ENCODE measurements at places on chromosomes 13 and 19.

GRCh38 chr13:40762849-40763248 is 8.1 kb downstream of the MRPS31 start:
- DNase-seq: no peak

DNA sequence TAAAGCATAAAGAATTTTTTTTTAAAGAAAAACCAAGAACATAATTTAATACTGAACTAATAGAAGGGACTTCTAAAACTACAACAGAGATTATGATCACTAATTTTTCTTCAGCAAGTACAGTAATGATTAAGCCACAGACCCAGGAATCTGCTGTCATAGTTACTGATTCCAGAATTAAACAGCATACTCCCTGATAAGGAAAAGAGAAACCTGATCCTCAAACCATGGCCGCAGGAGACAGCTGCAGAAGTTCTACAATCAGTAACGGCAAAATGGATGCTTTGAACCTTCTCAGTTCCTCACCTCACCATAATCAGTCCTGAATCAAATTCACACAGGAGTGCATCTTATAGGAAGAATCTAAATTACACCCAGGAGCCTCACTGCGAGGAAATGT is 939.0 kb upstream of the SLITRK1 start:
- DNase-seq: no peak

GRCh38 chr13:112894673-112895481 is 74.1 kb upstream of the MCF2L start:
- DNase-seq: no peak

- DNase-seq: no peak
Measured at GRCh38 chr19:6095760-6096159, 14.5 kb downstream of the RFX2 start.

DNA sequence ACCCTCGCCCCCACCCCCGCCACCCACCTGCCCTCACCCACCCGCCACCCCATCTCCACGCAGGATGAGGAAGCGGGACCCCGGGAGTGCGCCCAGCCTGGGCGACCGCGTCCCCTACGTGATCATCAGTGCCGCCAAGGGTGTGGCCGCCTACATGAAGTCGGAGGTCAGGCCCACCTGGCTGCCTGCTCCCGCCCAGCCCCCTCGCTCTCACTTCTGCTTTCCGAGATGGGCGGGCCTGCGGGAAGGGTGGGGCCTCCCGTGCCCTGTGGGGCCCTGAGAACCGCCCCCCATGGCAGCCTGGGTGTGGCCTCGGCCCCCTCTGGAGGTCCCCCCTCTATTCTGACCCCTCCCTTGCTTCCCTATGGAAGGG is 3.1 kb upstream of the SPIB start:
- DNase-seq: no peak

DNA sequence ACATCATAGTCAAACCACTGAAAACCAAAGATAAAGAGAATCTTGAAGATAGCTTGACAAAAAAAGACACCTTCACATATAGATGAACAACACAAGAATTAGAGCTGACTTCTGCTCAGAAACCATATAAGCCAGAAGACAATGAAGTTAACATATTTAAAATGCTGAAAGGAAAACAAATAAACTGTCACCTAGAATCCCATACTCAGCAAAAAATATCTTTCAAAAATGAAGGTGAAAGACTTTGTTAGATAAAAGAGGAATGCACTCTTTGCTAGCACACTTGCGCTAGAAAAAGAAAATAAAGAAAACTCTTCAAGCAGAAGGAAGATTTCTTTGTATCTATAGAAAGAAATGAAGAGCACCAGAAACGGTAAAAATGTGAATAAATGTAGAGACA is 49.5 kb downstream of the PARP4 start:
- DNase-seq: no peak

- no peak for DNase-seq
Measured at GRCh38 chr19:6187374-6187773, 51.9 kb downstream of the ACSBG2 start.

GRCh38 chr19:1567116-1567847 is 843 bp downstream of the MEX3D start:
- no peak for DNase-seq

GRCh38 chr19:19106056-19106551 is 32.2 kb downstream of the TMEM161A start:
- no peak for DNase-seq

GRCh38 chr19:49894879-49895565 is 1.7 kb downstream of the IL4I1 start:
- DNase-seq: peak; percentile 61

- no peak for DNase-seq
Measured at GRCh38 chr13:23673354-23673753, 103.1 kb downstream of the TNFRSF19 start.

DNA sequence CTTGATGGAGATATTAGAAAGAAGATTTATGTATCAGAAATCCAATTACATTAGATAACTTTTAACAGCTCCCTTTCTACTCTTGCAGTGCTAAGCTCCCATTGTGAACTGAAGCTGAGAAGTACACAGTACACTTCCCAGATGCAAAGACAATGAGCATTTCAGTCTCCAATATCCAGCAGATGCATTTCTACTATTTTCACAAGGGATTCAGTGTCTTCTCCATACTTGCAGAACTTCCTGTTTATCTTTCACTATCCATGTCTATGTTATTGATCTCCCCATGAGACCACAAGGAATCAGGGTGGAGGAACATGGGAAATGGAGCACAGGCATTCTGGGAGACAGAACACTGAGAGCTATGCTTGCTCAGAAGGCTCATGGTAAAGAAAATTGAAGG is 207.5 kb downstream of the ENOX1 start:
- DNase-seq: no peak

DNA sequence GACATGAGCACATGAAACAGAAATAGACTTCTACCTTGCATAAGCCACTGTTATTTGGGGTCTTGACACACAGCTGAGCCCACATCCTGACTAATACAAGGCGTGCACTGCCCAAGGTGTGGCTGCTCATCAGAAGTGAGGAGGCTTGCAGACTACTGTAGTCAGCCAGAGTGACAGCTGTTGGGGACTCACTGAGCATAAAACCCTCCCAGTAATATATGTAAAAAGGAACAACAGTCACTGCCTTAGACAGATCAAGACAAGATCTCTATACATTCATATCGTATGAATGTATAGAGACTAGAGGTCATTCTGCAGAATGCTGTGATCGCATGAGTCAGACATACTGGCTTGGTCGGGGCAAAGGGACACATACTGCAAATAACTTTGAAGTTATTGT is 4.1 kb upstream of the C1QTNF9B start:
- no peak for DNase-seq

GRCh38 chr13:39897636-39898035 is 242.2 kb downstream of the COG6 start:
- DNase-seq: no peak

DNA sequence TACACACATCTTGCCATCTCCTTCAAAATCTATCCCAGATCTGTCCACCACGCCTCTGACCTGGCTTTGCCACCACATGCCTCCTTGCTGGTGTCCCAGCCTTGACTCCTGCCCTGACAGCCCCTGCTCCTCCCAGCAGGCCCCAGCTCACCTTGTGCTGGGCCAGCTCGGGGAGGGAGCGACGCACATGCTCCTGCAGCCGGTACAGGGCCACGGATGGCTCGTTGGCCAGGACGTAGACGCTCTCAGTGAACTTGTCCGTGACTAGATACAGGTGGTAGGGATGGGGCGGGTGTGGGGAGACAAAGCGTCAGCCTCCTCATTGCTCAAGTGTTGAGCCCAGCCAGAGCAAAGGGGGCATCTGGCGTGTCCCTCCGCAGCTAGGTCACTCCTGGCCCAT is 5.2 kb downstream of the BORCS8 start:
- DNase-seq: no peak

Measured in stimulated activated CD4-positive, alpha-beta T cell treated with anti-CD3 and anti-CD28 coated beads, Interleukin-4, amount 100 ng/mL, for 24 hours (primary cell).